ENCODE measurements at places on chromosomes 4 and X.

DNA sequence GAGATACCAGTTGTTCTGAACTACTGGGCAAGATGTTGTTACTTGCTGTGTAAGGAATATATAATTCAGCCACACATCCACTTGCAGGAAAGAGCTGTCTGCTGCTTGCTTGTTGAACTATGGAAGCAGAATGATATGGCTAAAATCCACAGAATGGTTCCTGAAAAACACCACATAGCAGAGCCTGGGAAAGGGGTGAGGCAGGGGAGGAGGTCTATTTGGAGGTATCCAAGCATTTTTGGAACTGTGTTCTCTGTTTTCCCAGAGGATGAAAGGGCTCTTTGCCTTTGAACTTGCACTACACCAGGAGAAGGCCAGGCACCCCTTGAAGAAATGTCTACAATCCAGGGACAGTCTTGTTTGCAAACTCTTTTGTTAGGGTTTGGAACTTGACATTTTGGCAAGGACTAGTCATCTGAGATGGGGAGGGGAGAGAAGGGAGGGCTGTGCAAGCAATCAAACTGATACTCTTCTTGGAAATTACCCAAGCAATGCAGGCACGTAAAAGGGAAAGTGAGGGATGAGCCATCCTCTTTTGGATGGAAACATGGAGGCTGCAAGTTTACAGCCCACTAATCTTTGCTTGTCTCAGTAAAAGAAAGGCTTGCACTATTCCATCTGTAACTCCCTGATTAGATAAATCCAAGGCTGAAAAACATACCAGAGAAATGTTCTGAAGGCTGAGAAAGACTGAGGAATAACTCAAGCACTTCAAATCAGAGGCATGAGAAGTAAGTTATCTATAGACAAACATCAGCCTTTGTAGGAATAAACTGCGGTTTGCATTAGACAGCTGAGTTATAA is 141.0 kb downstream of the TSPAN5 start:
- DNase-seq = no peak

DNA sequence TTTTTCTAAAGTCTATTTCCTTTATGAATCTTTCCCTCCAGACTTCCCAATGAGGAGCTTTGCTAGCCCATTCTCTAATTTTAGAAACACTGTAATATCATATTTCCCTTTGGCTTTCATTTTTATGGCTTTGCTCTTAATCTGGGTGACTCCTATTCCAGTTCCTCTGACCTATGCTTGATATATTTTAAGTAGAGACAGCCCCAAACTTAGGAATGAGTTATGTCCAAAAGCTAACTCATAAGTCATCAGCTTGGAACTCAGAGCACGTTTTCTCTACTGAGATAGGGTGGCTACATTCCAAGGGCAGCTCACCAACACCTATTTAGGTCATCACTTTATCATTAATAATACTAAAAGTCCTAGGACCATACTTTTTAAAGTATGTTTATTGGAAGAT is 77.8 kb downstream of the OR13H1 start:
- DNase-seq = no peak

DNA sequence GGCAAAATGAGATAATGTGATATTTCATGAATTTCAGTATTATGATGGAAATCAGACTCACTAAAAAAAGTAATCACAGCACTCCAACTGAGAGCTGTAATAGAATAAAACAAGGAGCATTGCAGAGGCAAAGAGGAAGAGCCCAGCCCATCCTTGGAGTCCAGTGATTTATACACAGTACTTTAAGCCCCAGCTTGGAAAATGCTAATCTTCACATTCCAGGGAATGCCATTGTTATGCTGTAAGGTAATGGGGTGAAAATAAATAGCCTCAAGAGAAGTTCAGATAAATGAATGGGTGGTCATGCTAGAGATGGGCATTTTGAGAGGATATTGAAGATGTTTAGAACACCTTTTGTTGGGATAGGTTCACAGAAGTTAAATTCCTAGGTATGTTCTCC is 190.3 kb upstream of the TAPT1 start:
- DNase-seq = no peak

DNA sequence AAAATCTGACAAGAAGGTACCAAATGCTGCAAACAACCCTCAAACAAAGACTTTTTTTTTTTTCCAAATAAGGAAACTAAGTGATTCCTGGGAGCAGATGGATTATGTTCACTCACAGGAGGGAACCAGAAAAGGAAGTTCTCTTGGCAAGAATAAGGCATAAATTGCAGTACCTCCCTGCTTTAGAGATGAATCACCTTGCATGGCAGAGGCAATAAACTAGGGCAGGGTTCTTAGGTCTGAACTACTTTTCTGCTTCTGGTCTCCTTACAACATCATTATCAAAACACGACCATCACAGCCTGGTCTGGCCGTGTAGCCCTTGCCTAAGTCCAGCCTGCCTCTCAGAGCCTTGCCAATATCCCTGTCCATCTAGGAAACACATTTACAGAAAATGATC is 6.3 kb downstream of the TMEM31 start:
- DNase-seq = no peak

DNA sequence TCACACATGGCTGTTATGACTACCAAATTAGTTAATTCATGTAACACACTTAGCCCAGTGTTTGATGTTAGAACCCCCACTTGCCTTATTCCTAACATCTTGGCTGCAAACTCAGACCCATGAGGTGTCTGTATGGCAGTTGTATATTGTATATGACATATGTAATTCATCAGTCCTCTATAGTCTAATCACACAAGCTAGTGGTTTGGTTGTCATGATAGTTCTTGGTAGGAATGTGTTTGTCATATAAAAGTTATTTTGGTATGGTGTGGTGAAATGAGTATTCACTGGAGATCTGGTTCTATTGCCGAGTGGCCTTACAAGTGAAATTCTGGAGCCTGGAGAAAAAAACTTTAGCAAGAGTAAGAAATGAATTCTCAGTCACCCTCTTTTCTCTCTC is 149.2 kb downstream of the AWAT2 start:
- DNase-seq = no peak
